ENCODE measurements at places on chromosomes 4 and X. TPM values are rescaled to one million over a fixed set of nuclear protein-coding genes. Genes with fewer than 3 reads are reported as not detected.

Gene WDR17
- total RNA-seq = 8.7 TPM

Gene KCND1
- 1.2 TPM for total RNA-seq

- DNase-seq = no peak
Observed at GRCh38 chrX:107374132-107374531, 75.3 kb upstream of the FRMPD3 start.

Gene SRPK3
- 0.30 TPM for total RNA-seq

GRCh38 chrX:106894392-106894909 lies 8.7 kb downstream of the RIPPLY1 start:
- peak; percentile 57 for DNase-seq

DNA sequence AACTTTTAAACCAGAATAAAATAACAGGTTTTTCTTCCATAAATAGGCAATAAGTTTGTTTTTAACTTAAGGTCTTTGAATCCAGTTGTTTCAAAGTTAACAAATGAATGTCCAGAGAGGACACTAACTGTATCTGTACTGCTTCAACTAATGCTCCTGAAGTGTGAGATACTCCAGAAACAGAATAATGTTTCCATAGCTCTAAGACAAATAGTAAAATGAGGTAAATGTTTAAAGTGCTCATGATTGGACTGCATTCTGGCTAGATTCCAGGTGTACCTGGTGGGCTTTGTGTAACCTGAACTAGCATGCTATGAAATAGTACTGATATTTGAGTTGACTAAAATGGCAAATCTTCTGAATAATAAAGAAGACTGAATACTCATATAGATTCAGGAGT lies 51.7 kb downstream of the METTL14 start:
- no peak for DNase-seq

GRCh38 chr4:19213388-19213787 lies 1038.3 kb upstream of the SLIT2 start:
- no peak for DNase-seq

DNA sequence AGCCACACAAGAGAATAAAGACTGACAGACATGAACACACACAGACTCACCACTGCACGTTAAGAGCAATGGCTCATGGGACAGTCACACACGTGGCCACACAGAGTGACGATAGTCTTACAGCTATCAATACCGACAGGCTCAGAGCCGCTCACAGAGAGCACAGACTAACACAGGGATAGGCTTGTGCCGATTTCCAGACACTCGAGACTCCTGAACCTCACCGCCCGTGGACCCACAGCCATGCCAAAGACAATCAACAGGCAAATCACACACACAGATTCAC lies 716 bp upstream of the SLC38A5 start:
- no peak for DNase-seq

- DNase-seq = no peak
Observed at GRCh38 chr4:1375051-1375721, 28.2 kb downstream of the UVSSA start.

- DNase-seq = no peak
Observed at GRCh38 chr4:55673424-55673823, 37.3 kb upstream of the NMU start.

DNA sequence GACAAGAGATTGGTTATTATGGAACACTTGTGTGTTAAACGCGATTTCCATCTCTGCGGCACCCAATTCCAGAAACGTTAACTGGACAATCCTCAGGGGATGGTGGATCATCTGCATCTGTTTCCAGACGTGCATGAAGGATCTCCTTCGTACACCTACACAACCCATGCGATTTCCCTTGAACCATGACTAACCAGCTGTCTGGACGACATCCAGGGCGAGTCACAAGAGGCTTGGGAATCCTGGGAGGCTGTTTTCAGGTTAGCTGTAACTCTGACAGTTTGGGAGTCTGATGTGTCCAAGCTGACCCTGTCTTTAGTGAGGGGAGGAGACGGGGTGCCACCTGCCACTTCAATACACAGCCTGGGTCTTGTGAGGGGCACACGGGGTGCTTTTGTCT lies 84.5 kb downstream of the GATB start:
- DNase-seq = no peak

DNA sequence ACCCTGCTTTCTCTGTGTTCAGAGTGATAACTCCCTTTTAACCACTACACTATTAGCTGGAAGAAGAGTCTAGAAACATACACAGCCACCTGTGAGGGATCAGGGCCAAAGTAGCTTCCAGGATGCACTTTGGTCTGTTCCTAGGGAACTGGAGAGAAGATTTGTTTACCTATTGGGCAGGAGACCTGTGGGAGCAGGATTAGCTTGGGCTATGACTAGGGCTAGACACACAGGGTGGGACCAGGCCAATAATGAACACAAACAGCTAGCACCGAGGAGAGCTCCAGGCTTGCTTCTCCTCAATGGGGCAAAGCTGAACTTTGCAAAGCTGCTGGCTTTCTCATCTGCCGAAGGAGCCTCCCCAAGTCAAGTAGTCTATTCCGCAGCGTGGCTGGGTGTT lies 24.4 kb upstream of the MAP7D3 start:
- DNase-seq = no peak

GRCh38 chrX:49844611-49845010 lies 15.5 kb downstream of the PAGE4 start:
- DNase-seq = no peak

DNA sequence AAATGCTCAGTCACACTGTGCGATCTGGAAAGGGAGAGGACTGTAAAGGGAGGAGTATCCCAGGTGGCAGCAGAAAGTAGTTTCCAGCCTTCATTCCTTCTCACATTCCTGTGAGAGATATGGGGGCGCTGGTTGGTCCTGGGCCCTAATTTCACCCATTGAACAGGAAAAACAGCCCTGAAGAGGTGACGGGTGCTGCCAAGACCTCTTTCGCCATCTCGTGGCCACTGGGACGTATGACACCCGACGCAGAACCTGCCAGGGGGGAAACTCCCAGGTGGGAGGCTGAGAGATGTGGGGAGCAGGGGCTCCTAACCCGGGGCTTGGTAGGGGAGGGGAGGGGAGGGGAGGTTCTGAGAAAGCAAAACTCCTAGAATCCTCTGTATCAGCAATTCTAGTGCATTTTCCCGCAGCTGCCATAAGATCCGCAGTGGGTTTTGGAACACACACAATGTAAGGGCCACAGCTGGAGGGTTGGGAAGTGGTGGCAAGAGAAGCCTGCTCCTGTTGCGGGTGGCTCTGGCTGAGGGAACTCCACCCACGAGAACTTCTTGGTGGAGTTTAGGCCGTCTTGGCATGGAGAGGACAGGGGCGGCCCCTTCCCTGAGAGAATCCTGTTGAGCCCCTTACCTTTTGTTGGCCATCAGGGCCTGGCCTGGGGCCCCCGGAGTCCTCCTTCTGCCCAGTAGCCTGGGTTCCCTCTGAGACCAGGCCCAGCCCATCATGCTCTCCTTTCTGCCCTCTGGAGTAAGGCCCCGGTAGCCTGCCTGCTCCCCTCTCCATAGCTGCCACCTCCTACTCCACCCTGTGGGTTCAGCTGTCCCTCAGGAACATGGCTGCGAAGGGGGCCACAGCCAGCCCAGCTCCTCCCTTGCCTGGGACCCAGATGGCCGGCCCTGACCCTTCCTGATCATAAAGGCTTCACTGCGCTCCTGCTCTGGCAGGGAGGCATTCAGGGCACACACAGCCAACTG lies 134.1 kb downstream of the OR13H1 start:
- peak; percentile 66 for DNase-seq

Gene ANKRD50
- total RNA-seq = 29.3 TPM

DNA sequence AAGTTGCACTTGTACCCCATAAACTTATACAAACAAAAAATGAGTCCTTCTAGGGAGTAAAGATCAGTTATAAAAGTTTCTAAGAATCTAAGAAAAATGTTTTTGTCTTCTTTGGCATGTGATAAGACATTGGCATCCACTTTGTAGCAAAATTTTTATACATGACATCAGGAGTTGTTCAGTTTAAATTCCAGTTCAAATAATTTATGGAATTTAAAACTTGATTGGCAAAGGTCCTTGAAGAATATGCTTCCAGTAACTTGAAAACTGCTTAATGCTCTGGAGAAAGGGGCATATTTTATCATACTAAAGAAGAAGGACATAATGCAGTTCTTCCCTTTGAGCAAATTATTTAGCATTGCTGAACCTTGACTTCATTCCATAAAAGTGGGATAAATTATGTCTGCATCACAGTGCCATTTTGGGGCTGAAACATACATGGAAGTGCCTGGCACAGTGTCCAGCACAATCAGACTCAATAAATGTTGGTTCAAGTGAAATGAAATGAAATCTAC lies 163.3 kb upstream of the IL15 start:
- no peak for DNase-seq

Gene ADH1C
- total RNA-seq = not detected

Gene OCIAD2
- 29.7 TPM for total RNA-seq

DNA sequence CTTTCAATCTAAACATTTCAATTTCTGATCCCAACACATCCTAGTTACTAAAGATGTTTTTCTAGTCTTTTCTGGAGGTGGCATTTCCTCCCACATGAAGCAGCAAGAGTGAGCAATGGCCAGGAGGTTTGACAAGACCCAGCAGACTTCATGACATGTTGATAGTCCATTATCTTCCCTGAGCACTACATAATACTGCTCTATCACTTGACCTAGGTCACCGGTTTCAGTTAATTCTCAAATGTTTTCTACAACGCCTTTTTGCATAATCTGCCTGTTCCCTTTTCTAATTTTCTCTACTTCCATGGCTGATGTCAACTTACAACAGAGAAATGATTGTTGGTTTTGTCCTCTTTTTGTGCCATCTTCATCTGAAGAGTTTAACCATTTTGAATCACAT lies 62.0 kb upstream of the GPRIN3 start:
- no peak for DNase-seq

- no peak for DNase-seq
Observed at GRCh38 chrX:39157796-39158195, 356.5 kb downstream of the MID1IP1 start.

DNA sequence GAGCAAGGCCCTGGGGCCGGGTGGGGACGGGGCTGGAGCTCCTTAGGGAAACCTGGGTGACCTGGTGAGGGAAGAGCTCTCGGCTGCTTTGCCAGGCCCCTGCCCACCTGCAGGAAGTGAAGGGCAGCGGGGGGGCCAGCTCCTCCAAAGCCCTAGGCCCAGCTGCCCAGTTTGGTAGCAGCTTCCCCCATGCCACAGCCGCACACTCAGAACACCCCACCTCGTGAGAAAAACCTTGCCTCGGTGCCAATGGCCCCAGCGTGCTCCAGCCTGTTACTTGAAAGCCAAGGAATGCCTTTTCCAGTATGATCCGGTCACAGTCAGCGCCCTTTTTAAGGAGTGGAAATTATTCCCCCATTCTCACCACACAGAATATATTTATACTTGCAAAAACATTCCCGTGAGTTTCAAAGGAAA lies 38.3 kb downstream of the ACOX3 start:
- no peak for DNase-seq

GRCh38 chr4:96036781-96037180 lies 196.9 kb downstream of the PDHA2 start:
- no peak for DNase-seq

Gene TDO2
- total RNA-seq = not detected

Gene LRIT3
- 0.19 TPM for total RNA-seq

DNA sequence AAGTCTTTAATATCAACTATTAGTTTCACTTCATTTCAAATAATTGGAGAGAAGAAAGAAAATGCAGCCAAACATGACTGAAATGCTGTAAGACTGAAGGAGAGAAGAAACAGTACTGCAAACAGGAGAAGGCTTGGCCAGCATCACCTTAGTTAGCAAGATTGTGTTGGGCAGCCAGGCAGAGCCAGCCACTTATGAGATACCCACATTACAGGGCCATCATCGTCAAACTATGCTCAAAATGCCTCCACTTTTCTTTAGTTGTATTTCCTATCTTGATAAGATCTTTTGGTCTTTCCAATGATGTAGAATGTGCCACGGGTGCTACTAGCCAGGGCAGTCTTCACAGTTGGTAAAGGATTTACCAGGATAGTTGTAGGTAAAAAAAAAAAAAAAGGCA lies 10.9 kb upstream of the IRF2 start:
- DNase-seq = no peak

DNA sequence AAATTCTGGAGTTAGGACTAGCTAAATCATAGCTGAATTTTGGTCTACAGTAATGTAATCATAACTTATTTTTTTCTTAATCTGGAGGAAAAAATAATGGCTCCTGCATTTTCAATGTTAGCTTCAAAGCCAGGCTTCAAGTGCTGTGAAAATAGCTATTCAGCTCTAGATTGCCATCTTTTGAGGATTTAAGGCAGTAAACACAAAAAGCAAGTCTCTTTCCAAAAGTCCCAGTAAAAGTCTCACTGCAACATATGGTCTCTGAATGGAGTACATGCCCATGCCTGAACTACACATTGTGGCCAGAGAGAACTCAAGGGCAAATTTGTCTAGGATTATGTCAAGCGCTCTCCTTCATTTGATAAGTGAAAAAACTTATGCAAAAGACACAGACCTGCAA lies 720.9 kb downstream of the FSTL5 start:
- DNase-seq = no peak

GRCh38 chr4:36476135-36476534 lies 194.7 kb downstream of the DTHD1 start:
- no peak for DNase-seq

Gene LAS1L
- 52.1 TPM for total RNA-seq

DNA sequence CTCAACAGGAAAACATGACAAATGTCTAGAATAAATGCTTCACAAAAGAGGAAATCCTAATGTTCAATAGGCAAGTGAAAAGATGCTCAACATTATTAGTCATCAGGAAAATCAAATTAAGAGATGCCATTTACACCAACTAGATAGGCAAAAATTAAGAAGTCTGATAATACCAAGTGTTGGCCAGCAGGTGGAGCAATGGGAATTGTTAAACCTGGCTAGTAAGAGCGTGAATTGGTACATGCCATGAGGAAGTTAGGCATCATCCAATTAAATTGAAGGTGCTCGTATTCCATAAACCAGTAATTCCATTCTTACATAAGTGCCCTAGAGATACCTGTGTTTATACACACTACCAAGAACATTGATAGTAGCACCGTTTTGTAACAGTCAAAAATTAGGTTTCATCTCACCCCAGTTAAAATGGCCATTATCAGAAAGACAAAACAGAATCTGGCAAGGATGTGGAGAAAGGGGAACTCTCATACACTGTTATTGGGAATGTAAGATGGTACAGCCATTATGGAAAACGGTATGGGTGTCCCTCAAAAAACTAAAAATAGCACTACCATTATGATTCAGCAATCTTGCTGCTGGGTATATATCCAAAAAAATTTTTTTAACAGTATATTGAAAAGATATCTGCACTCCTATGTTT lies 14.0 kb upstream of the ZCCHC18 start:
- peak; percentile 43 for DNase-seq

DNA sequence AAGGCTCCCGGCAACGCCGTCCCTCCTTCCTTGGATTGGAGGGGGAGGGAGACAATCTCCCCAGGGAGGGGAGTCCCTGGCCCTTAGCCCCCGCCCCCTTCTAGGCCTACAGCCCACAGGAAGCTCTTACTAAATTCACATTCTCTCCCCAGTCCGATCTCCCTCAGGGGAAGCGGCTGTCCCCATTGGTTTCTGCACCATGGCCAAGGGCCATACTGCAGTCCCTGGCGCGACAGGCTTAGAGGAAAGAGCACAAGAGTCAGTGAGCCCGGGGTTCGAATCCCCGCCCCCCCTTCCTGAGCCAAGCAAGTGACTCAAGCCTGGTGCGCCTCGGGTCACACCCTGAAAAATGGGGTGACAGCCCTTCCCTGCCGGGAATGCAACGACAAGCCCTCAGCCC lies 1.1 kb downstream of the ABLIM2 start:
- no peak for DNase-seq

All from neural crest cell (in vitro differentiated cells).